ENCODE measurements at places on chromosomes 12 and 14.

DNA sequence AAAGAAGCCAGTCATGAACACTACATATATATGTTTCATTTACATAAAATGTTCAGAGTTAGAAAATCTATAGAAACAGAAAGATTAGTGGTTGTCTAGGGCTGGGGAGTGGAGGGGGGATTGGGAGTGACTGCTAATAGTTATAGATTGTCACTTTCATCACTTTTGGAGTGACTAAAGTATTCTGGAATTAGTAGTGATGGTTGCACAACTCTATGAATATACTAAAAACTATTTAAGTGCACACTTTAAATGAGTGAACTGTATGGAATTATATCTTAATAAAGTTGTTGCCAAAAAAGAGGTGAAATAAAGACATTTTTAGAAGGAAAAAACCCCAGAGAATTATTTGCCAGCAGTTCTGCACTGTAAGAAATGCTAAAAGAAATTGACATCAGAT lies 9.5 kb downstream of the CATSPERB start:
- no peak for DNase-seq

DNA sequence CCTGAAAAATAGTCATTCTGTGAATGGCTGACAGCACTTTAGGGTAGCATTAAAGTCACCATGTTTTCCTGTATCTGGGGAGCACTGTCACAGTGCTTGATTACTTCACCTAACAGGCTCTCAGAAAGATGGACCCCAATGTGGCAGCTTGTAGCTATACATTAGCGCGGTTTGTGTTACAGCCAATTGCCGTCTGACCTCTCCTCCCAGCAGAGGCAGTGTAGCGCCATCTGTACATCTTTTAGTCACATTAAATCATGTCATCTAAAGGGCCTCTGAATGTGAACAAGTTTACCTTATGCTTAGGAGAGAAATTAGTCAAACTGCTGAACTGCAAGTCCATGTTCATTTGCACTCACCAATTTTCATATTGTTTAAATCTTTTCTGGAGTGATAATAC lies 113.7 kb downstream of the LMO3 start:
- no peak for DNase-seq

DNA sequence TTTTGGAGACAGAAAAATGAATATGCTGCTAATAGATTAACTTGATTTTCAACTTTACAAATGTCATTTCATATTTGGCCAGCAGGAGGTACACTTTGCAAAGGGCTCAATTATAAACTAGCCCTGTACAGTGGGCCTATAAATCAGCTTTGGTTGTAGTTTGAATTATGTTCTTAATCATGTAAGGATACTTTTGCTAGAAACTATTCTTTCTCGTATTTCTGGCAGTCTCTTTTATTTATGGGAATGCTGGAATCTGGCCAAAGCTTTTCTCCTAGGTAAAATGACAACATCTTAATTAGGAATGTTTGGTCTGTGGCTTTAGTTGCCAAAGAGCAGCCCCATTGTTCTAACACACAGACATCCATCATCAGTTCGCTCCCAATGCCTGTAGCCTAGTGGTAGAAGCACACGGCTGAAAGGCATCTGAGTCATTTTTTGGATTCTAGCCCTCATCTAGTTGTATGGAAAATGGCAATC lies 1322.3 kb upstream of the SEL1L start:
- DNase-seq = no peak

DNA sequence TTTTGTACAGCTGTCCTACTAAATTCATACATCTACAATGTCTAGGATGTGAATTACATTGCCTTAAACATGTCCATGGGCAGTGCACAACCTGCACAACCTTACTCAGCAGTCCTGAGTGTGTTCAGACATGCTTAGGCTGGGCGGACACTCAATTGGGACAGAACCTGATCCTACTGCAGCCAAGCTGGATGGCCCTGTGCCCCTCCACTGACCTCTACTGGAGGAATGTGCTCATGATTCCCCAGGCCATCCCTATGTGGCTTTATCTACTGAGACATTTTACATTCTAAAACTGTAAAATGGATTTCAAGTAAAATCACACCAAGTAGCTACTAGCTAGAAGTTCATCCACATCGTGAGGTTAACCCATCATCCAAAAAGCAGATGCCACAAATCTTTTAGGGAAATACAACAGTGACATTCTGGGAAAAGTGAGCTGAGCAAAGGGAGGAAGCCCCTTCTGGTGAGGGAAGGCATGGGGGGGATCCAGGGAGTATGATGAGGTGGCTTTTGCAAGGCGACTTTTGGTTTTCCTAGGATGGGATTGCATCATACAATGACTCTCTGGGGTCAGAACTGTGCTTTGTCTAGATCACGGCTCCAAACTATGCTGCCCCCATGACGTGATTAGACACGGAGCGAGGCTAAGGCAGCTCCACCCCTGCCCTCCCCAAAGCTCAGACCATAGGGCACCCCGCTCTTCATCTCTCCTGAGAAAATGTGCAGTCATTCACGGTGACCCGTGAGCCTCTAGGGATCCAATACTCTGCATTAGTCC lies 911.7 kb upstream of the TMEM132C start:
- no peak for DNase-seq

DNA sequence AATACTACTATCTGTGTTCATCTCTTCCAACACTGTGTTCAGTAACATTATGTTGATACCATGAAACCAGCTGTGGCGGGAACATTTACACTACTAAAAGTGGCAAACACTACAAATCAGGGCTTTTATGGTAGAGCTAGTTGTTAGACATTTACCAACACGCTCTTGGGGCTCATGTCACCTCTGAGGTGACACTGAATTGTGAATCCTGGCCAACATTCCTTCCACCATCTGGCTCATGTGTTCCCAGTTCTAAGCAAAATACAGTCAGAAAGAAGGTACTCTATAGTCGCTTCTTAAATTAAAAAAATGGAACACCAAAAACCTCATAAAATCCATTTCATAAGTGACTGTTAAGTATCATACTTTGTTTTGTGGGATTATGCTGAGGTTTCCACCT lies 436.6 kb downstream of the FUT8 start:
- no peak for DNase-seq

DNA sequence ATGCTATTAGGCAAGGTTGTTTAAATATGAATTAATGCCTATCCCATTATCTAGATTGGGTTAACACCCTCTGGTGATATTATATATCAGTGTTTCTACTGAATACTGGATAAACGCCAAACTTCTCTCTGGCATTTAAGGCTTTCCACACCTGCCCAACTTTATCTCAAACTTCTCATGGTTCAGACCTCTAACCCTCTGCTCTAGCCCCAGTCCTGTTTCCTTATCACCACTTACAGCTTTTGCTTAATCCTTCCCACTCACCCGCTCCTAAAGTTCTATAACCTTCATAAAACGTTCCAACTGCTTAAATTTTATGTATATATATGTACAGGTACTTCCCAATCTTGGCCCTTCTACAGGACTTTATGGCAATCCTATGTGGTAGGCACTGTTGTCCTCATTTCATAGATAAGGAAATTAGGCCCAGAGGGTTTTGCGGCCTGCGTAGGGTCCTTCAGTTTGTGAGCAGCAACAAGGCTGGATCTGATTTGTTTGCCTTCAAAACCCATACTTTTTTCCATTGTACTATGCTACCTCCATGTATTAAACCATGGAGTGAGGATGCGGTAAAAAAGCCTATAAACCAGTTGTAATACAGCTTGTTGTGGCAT lies 1.2 kb downstream of the LPCAT3 start:
- DNase-seq = no peak

GRCh38 chr12:132444957-132445883 lies 44.7 kb upstream of the FBRSL1 start:
- DNase-seq = peak; percentile 76

DNA sequence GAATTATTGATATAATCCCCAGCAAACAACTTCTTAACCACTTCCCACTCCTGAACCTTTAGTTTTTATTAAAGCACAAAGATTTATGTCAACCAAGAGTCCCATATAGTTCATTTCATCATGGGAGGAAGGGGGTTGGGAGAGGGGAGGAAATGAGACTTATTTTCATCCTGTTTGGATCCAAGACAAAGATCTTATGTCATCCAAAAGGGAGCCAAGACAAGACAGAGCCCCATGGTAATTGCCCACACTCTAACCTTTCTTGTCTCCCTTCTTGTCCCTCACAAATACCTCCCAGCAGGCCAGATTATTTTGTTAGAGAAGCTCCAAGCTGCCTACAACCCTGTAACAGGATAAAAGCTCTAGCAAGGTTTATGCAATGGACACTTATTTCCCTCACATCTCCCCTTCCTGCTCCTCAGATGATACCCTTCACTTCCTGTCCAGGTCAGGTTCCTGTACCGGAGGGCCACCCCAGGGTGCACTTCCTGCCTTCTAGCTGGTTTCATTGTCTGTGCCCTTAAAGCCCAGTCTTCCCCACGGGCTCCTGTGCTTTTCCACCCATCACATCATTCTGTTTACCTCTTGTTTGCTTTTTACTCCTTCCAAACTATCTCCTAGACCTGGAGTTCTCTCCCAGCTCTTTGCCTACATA lies 123.7 kb upstream of the MDM1 start:
- DNase-seq = no peak

- DNase-seq = no peak
These were observed 85.6 kb downstream of the GALNT9 start for GRCh38 chr12:132243596-132244310.

- no peak for DNase-seq
These were observed 10.7 kb downstream of the MOAP1 start for GRCh38 chr14:93173943-93174395.

GRCh38 chr12:132264086-132265010 lies 65.0 kb downstream of the GALNT9 start:
- no peak for DNase-seq

GRCh38 chr12:20748198-20748597 lies 53.1 kb downstream of the SLCO1C1 start:
- DNase-seq = no peak

DNA sequence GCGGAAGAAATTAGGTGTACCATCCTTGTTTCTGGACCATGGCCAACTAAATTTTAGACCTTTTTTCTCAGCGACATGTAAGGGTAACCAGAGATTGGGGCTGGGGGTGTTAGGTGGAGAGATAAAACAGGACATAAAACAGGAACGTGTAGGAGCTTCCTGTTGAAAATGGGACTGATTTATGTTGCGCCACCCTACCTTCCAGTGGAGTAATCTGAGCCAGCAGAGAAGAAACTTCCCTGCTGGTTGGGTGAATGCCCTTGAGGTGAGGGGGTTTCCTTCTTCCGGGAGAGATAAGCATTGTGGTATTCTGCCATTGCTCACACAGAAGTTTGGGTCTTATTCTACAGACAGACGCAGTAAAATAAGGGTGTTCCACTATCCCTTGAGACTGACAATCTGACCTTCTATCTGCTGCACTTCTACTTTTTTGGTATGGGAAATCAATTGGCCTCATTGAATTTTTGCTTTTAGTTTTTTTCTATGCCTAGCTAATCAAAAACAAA lies 417.6 kb downstream of the PCNX1 start:
- DNase-seq = no peak

DNA sequence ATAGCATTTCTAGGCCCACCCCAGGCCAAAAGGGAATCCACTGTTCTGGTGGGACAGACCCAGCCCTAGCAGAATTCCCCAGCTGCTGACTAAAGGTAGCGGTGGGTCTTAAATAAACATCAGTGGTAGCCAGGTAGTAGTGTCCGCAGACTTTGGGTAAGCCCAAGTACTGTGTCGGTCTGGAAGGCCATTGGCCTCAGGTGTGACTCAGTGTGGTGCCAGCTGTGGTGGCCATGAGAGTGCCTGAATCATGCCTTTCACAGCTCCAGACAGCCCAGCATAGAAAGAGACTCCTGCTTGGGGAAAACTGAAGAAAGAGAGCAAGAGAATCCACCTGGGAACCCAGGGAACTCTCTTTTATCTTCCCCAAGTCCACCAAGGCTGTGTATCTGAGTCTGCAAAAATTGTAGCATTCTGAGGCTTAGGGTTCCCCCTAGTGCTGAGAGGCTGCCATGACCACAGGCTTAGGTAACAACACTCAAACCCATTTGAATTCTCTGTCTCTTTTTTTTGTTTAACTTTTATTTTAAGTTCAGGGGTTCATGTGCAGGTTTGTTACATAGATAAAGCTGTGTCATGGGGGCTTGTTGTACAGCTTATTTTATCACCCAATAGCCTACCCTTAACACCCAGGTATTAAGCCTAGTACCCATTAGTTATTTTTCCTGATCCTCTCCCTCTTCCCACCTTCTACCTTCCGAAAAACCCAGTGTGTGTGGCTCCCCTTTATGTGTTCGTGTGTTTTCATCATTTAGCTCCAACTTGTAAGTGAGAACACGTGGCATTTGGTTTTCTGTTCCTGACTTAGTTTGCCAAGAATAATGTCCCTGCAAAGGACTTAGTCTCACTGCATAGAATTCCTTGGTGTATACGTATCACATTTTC lies 16.7 kb upstream of the CD163L1 start:
- peak; percentile 61 for DNase-seq

GRCh38 chr14:99321236-99321925 lies 49.4 kb upstream of the BCL11B start:
- DNase-seq = no peak

GRCh38 chr14:28242895-28243294 lies 523.7 kb upstream of the FOXG1 start:
- DNase-seq = no peak

DNA sequence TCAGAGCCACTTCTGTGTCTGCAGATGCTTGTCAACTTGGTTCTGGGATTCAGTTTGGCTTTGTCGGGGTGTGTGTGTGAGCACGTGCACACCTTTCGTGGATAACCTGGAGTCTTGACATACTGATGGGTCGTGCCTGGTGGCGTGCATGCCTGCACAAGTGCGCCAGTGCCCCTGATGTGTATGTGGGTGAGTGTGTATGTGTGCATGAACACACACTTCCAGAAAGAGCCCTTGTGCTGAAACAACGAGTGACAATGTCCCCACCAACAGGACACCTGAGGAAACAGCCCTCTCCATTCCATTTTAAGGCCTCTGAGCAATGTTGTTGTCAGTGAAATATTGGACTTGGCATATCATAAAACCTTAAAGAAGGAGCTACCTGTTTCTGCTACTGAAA lies 53.9 kb downstream of the SMUG1 start:
- no peak for DNase-seq

DNA sequence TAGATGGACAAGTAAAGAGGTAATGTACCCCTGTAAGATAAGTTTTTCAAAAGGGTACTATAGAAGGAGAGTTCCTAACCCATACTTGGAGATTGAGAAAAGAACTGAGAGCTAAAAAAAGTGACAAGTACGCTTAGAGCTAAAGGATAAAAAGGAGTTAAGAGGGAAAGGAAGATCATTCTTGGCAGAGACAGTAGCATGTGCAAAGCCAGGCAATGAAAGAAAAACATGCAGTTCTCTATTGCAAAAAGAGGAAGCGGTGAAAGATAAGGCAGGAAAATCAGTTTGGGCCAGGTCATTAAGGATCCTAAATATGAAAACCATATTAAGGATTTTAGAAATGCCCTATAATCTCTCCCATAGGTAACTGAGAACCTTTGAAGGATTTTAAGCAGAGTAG lies 500.4 kb upstream of the GARIN6 start:
- DNase-seq = no peak

GRCh38 chr12:64452559-64453329 lies 824 bp downstream of the TBK1 start:
- no peak for DNase-seq

DNA sequence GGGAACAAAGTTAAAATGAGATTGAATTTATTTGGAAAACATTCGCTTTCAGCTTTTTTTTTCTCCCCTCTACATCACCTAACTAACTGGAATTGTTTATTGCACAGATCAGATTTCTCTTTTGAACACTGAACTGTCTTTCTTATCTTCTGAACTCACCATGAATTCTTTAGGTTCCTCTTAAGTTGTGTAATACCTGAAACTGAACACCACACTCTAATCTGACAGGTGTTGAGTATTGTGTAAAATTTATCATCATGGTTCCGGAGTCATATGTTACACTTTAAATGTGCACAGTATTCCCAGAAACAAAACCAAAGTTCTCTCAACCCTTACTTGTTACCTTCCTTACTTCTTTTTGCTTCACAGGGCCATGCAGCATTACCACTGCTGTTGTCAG lies 66.8 kb downstream of the TGFB3 start:
- no peak for DNase-seq

Data from activated T-cell treated with anti-CD3 and anti-CD28 coated beads, Interleukin-2, amount 50 U/mL, for 1 hour (primary cell).